Endodermal cell (in vitro differentiated cells): ENCODE measurements at places on chromosomes 7 and 10. TPM values are rescaled to one million over a fixed set of nuclear protein-coding genes. Genes with fewer than 3 reads are reported as not detected.

Gene DIP2C
- total RNA-seq: 13.3 and 13.7 TPM in 2 replicates

Gene JCAD
- 44.5 to 56.5 TPM (median 52.2 TPM) in 3 replicates for total RNA-seq

Gene CARD11
- total RNA-seq: 10.8 and 14.8 TPM in 2 replicates

- no peaks in the 10 kb centered on the region for H3K27me3 ChIP-seq
- H3K36me3 ChIP-seq: no peaks in the 10 kb centered on the region
- no peak overlapping the region for H3K27ac ChIP-seq
- H3K4me3 ChIP-seq: no peak overlapping the region
- DNase-seq: no peak
Measured at GRCh38 chr10:50422259-50422658, 170.9 kb upstream of the ASAH2 start.

- H3K27ac ChIP-seq: peak overlapping the region; percentile 100
- H3K27me3 ChIP-seq: no peaks in the 10 kb centered on the region
- no peaks in the 10 kb centered on the region for H3K4me1 ChIP-seq
- H3K4me3 ChIP-seq: no peak overlapping the region
- DNase-seq: no peak
Measured at GRCh38 chr10:74419958-74420375, 268.9 kb downstream of the ADK start.

GRCh38 chr7:10643545-10643944 is 330.1 kb upstream of the PHF14 start:
- H3K27me3 ChIP-seq: no peaks in the 10 kb centered on the region
- H3K4me1 ChIP-seq: no peaks in the 10 kb centered on the region
- H3K27ac ChIP-seq: no peak overlapping the region
- H3K4me3 ChIP-seq: no peak overlapping the region
- DNase-seq: no peak
- no peaks in the 10 kb centered on the region for H3K36me3 ChIP-seq

GRCh38 chr10:48466611-48467240 is 138.1 kb downstream of the ARHGAP22 start:
- H3K27me3 ChIP-seq: peaks cover 18% of the 10 kb centered on the region
- H3K36me3 ChIP-seq: no peaks in the 10 kb centered on the region
- no peak overlapping the region for H3K4me3 ChIP-seq

GRCh38 chr10:44713307-44713706 is 197.8 kb upstream of the TMEM72 start:
- no peak overlapping the region for H3K27ac ChIP-seq
- H3K4me1 ChIP-seq: no peaks in the 10 kb centered on the region
- H3K36me3 ChIP-seq: no peaks in the 10 kb centered on the region

DNA sequence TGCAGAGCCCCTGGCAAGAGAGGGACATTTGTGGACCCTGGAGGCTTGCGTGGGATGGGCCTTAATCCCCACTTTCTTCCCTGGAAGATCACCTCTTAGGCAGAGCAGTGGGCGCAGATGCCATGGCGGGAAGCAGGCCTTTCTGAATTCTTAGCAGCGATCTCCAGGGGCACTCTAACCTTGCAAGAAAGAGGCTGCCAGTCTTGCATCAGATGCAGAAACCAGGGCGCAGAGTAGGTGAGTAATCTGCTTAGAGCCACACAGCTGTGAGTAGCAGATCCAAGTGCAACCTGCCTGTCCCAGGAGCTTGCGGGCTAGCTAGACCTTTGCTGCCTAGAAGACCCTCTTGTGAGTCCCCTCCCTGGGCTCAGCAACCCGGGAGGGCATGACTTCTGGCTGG is 40.0 kb downstream of the KCTD7 start:
- no peaks in the 10 kb centered on the region for H3K4me1 ChIP-seq
- no peak overlapping the region for H3K4me3 ChIP-seq
- H3K27me3 ChIP-seq: no peaks in the 10 kb centered on the region

DNA sequence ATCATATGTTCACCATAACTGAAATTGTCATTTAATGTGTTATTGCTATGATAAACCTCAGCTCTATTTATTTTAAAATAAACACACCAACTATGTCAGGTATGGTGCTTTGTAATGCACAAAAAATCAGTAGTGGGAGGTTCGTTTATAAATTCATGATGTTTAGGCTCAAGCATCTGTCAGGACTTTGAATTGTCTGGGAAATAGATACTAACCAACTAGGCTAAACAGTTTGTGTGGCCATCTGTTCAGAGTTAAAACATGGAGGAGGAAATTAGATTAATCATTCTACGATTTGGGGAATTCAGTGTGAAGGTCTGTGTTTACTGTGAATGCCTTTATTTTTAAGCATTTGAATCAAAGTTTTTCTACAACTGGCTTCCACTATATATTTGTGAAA is 212.6 kb upstream of the FZD8 start:
- no peaks in the 10 kb centered on the region for H3K4me1 ChIP-seq
- no peaks in the 10 kb centered on the region for H3K36me3 ChIP-seq
- no peaks in the 10 kb centered on the region for H3K27me3 ChIP-seq
- H3K4me3 ChIP-seq: no peak overlapping the region

DNA sequence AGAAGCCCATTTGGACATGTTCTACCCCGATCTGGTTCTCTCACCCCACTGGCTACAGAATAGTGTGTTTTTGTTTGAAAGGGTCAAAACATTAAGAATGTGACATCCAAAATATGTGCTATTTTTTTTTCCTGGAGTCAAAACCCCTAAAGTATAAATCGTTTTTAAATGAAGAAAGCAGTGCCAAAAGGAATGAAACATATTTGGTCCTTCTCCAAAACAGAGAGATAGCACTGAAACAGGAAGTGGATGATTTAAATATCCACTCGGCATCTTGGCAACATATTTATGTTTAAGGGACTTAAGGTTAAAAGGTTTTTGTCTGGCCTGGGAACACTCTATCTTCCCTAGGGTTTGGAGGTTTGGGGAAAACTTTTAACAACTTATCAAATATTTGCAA is 32.3 kb downstream of the CALD1 start:
- DNase-seq: no peak
- no peak overlapping the region for H3K4me3 ChIP-seq
- H3K27me3 ChIP-seq: no peaks in the 10 kb centered on the region
- H3K27ac ChIP-seq: no peak overlapping the region
- H3K36me3 ChIP-seq: no peaks in the 10 kb centered on the region
- H3K4me1 ChIP-seq: no peaks in the 10 kb centered on the region

DNA sequence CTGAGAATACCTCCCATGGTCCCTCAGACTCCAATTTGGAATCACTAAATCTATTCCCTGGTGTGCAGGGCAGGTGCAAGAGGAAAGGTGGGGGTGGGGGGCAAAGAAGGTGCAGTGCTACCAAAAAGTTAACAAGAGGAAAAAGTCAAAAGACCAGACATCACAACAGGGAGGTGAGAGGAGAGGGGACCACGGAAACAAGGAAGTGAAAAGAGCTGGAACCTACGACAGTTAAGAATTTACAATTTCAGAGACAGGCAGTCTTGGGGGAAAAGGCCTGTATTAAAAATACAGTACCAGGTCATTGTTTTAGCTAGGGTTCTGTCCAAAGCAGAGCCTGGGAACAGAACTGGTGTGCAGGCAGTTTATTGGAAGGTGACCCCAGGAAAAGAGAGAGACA is 14.6 kb downstream of the ITGB1 start:
- H3K36me3 ChIP-seq: no peaks in the 10 kb centered on the region
- no peak overlapping the region for H3K27ac ChIP-seq
- peaks cover 10% of the 10 kb centered on the region for H3K4me1 ChIP-seq
- no peak for DNase-seq

DNA sequence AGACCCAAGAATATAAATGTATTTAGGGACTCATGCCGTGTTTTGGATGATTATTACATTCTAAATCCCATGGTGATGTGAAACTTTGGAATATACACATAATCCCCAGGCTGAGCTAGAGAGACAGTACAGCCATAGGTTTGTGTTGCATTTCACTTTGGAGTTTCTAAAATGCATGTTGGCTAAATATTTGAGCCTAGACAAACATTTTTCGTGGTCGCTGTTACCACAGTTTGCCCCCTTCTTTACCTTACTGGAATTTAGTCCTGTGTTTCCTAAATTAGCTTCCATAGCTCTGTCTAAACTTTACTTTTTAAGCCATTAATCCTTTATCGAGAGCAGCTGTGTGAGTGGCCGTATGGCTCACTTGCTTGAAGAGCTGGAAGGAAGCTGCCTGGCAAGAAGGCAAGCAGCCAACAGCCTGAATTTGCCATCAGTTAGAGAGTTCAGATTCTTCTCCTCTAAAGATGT is 192.0 kb downstream of the BICC1 start:
- no peak overlapping the region for H3K27ac ChIP-seq
- H3K36me3 ChIP-seq: no peaks in the 10 kb centered on the region
- H3K27me3 ChIP-seq: no peaks in the 10 kb centered on the region
- no peak for DNase-seq
- no peak overlapping the region for H3K4me3 ChIP-seq
- H3K4me1 ChIP-seq: no peaks in the 10 kb centered on the region
